ENCODE measurements at places on chromosomes 2 and 18.

GRCh38 chr18:77339623-77340022, 90.0 kb downstream of the GALR1 start:
- DNase-seq: no peak

- DNase-seq: no peak
Measured at GRCh38 chr18:34543945-34544344, 166.2 kb upstream of the DTNA start.

GRCh38 chr2:176917-177316, 86.9 kb downstream of the SH3YL1 start:
- DNase-seq: no peak

DNA sequence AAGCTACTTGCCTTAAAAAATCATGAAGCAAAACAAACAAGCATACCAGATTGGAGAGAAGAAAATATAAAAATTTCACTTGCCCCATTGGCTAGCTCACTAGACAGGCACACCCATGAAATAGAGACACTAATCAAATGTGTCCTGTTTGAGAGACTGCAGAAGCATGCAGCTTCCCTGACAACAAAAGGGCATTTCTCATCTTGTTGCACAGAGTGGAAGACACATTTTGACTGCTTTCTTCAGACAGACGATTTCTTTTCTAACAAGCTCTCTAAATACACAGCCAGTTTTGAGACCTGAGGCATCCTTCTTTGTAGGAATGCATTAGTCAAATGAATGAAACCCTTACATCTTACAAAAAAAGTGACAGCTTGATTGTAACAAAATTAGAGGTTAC, 1558.6 kb upstream of the NXPH2 start:
- no peak for DNase-seq

DNA sequence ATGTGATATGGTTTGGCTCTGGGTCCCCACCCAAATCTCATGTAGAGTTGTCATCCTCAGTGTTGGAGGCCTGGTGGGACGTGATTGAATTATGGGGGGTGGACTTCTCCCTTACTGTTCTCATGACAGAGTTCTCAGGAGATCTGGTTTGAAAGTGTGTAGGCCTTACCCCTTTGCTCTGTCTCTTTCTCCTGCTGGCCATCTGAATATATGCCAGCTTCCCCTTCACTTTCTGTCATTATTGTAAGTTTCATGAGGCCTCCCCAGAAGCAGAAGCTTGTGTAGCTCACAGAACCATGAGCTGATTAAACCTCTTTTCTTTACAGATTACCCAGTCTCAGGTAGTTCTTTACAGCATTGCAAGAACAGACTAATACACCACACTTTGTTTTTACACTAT, 222.3 kb downstream of the DOK6 start:
- no peak for DNase-seq

GRCh38 chr2:126822115-126822514, 76.6 kb upstream of the TEX51 start:
- no peak for DNase-seq
